NCI-H446 (cell line): ENCODE measurements at places on chromosomes 5 and 9.
A peak's percentile ranks its signal among the peaks of the same experiment; 100 is the strongest.

- DNase-seq, result peak; percentile 69
These were observed 16.2 kb downstream of the PRKAA1 start for GRCh38 chr5:40781843-40782409.

- DNase-seq, result no peak
These were observed 32.9 kb downstream of the LHFPL2 start for GRCh38 chr5:78615697-78616096.

- DNase-seq, result no peak
These were observed 19.2 kb downstream of the EFCAB9 start for GRCh38 chr5:172213126-172213525.

- DNase-seq, result no peak
These were observed 48.6 kb downstream of the FAM240B start for GRCh38 chr9:38671372-38671731.

GRCh38 chr5:123220621-123221146, 131.6 kb downstream of the PRDM6 start:
- DNase-seq, result no peak

DNA sequence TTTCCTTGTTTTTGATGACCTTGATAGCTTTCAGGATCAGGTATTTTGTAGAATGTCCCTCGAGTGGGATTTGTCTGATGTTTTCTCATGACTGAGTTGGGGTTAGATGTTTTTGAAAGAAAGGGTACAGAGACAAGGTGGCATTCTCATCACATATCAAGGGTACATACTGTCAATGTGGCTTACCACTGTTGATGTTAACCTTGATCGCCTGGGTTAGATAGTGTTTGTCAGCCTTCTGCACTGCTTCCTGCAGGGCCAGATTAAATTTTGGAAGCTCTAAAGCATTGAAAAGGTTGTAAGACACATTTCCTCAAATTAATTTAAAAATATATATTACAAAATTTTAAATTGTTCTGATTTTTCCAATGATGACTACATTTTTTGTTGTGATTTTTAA, 287.4 kb upstream of the ACTBL2 start:
- no peak for DNase-seq

DNA sequence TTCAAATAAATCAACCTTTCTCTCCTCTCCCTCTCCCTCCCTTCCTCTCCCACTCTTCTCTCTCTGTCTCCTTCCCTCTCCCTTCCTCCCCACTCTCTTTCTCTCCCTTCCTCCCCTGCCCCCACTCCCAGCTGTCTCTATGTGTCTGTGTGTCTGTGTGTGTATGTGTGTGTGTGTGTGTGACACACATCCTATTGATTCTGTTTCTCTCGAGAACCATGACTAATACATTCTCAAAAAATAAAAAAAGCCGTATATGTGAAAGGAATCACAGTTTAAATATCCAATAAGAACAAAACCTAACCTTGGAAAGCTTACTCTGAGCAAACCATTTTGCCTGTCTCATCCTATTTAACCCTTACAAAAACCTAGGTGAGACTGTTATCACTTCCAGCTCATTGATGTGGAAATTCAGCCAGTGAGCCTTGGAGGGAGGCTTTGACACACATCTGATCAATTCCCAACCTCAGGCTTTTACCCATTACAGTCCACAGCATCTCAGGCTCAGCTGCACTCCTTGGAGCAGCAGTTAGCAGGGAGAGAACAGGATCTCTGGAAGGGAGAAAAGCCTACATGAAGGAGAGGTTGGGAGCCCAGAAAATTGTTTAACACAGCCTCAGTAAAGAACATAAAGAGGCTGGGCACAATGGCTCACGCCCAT, 8.3 kb downstream of the HSD17B3 start:
- DNase-seq, result peak; percentile 1

DNA sequence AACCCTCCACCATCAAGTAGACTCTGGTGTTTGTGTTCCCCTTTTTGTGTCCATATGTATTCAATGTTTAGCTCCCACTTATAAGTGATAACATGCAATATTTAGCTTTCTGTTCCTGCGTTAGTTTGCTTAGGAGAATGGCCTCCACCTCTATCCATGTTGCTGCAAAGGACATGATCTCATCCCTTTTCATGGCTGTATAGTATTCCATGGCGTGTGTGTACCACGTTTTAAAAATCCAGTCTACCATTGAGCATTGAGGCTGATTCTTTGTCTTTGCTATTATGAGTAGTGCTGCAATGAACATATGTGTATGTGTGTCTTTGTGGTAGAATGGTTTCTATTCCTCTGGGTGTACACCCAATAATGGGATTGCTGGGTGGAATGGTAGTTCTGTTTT, 140.1 kb downstream of the BASP1 start:
- no peak for DNase-seq

- DNase-seq, result no peak
These were observed 41.8 kb upstream of the CDKN2B start for GRCh38 chr9:22050924-22051323.

DNA sequence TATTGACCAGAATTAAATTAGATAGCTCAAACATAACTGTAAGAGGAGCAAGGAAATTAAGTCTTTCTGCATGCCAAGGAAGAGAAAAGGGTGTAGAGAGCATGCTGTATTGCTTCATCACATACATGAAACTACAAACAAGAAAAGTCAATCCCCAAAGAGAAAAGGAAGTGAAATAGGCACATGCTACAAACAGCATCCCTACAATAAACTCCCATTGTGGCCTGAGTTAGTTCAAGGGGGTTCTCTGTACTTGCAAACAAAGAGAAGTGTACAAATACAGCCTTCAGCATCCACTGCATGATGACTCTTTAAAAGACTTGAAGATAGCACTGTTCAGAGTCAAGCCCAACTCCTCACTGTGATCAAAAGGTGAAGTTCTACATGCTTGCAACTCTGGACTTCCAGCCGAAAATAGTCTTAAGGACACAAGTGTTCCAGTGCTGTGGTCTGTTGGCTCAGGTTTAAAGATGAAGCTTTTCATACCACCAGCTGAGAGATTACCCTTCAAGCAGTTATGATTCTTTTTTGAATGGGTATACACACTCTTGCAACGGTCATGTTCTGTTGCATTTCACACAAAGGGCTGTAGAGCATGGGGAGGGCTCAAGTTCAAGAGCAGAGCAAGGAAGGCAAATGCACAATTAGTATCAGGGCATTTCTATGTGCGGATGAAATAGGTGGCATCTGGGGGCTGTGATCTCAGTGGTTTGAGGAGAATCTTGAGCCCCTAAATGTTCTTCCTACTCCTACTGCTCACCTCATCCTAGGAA, 534.5 kb downstream of the EBF1 start:
- no peak for DNase-seq

- no peak for DNase-seq
These were observed 2.5 kb downstream of the CAST start for GRCh38 chr5:96664669-96665068.

GRCh38 chr5:10063997-10064396, 185.7 kb downstream of the ATPSCKMT start:
- DNase-seq, result no peak

- no peak for DNase-seq
These were observed 36.9 kb upstream of the TTC1 start for GRCh38 chr5:159971931-159972461.

GRCh38 chr5:177980743-177981151, 15.3 kb downstream of the PROP1 start:
- no peak for DNase-seq

DNA sequence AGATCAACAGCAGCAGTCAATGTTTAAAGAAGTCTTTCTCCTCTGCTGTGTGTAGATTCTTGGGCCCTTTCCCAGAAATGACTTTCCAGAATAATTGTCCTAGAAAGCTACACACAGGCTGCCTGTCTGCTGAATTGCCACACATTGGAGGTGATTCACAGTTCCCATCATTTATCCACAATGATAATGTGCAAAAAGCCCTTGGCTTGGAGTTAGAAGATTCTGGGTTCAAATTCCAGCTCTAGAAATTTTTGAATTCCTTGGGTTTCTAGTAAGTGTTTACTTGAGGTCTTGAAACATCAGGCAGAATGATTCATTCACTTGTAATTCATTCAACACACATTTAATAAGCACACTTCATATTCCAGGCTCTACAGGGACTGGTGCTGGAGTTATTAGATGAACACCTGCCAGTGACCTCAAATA, 28.6 kb upstream of the EPB41L4B start:
- no peak for DNase-seq

GRCh38 chr5:127206320-127207113, 84.1 kb upstream of the MEGF10 start:
- no peak for DNase-seq

GRCh38 chr5:59874675-59875074, 18.9 kb downstream of the PDE4D start:
- DNase-seq, result no peak

DNA sequence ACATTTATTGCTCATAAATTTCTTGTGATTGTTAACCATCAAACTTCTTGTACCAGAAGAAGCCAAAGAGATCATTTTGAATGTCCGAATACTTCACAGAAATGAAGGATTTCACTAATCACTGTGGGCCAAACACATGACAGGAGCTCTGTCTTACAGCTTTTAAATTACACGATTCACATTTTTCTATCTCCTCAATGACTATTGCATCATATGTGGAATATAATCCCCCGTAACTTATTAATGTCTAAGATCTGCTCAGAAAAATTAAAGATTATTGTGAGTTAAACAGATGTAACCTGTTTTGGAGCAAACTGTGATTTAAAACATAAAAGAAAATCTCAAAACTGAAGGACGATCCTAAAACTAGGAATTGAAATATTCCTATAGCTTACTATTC, 645.2 kb upstream of the COX7C start:
- no peak for DNase-seq

DNA sequence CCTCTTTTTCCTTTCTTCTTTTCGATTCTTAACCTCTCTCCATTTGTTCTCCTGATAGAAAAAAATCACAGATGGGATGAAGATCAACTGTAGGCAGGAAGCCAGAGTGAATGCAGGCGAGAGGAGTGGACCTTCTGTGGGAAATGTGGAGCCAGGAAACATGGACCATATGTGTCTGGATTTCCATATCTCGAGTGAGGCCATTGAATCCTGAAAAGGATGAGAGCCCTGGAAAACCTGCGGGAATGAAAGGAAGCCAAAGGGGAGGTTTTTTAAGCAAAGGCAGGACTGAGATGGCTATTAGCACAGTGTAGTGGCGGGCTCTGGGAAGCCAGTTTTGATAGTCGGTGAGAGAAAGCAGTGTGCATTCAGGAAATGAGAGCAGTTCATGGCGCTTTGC, 139.5 kb upstream of the C9orf72 start:
- peak; percentile 66 for DNase-seq

- no peak for DNase-seq
These were observed 146.9 kb upstream of the FBN2 start for GRCh38 chr5:128684961-128685360.

- no peak for DNase-seq
These were observed 61.8 kb downstream of the PRKACG start for GRCh38 chr9:68951879-68952659.

- DNase-seq, result no peak
These were observed 10.9 kb upstream of the MOB3B start for GRCh38 chr9:27540502-27540901.
